ENCODE measurements at places on chromosomes 6 and 20.

- no peak for DNase-seq
These were observed 193.0 kb downstream of the ZFAND3 start for GRCh38 chr6:38012573-38012972.

DNA sequence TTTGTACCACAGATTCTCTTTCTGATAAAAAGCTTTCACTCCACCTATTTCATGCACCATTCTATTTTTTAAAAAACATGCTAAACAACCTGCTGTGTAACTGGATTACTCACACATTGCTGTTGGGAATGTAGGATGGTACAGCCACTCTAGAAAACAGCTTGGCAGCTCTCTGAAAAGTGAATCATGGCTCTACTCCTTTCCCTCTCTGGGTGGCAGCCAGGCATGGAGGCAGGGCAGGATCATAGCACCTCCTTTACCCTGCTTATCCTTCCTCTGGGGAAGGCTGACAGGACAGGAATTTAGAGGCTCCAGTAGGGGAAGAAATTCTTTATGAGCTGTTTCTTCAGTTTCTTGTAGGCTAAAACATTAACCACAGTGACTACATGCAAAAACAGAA lies 6.7 kb upstream of the VNN2 start:
- no peak for DNase-seq

DNA sequence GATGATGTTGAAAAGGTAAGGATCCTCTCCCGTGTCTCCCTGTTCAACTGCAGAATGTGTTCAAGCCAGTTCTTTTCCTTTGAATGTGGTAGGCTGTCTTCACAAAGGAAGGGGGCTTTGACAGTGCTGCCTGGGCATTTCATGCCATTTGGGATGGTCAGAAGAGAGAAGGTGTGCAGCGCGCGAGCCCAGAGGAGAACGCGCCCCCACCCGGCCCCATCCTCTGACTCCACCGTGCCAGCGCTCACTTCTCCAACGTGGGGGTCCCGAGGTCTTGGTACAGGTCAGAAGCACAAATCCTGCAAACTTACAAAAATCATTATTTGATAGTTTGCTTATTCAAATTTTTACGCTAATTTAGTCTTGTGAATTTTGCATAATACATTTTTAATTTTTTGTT lies 14.4 kb downstream of the ENTPD6 start:
- no peak for DNase-seq

- DNase-seq: no peak
These were observed 4.6 kb upstream of the SOX18 start for GRCh38 chr20:64053841-64054661.

DNA sequence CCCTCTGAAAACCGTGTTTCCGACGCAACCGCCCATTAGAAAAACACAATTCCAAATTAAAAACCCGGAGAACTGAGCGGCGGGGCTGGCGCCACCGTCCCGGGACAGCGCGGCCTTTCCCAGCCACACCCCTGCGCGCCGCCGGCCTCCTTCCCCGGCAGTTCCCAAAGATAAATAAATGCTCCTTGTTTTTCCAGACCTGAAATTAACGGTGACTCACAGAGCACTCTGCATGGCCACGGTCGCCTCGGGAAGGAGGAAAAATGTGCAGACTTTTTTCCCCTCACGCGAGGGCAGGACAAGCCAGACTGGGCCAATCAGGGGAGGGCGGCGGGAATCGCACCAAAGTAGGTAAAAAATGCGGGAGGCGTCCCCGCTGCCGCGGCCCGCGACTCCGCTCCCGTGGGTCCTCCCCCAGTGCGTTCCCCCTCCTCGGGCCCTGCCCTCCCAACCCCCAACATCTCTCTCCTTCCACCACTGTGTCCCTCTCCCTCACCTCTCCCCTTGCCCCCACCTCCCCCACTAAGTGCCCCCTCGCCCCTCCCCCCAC lies 828 bp upstream of the DSTN start:
- peak; percentile 49 for DNase-seq

DNA sequence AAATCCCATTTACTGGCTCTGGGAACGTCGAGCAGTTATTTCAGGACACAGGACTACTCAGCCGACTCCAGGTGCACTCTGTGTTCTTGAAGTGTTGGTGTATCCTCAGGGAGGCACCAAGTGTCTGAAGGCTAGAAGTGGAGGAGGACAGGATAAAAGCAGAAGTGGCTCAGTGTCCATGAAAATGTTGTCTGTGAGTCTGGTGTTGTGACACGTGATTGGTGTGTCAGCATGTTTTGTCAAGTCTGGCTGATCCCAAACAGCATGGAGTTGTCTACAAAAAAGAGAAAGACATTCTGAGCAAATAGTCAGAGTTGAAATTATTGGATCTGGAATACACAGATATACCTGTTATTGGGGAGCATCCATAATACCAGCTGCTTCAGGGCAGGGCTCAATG lies 30.3 kb downstream of the SCGN start:
- DNase-seq: no peak

DNA sequence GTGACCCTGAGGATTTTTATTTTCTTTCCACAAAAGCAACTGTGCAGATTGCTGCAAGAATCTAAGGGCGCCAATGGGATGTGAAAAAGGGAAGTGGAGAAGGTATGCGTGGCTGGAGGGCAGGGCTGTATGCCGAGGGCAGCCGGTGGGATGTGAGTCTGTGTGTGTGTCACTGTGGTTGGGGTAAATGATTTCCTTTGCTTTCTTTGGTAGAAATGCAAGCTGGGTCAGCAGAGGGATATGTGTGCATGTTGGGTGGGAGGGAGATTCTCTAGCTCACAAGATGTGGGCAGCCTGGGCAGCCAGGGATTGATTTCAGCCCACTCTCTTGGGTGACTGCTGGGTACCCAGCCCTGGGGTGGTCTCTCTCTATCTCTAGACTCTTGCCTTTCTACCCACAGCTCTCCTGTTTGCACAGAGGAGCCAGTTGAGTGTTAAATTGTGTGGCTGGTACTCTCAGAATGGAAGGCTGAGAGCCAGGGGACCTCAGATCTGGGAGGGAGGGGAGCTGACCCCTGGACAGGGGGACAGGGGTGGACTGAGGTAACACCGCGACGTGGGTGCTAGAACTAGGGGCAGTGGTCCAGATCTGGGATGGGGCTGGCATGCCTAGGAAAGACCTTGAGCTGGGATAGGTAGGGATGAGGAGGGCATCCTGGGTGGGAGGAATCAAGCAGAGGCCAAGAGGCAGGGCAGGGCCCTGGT lies 136.8 kb upstream of the RNF24 start:
- no peak for DNase-seq

GRCh38 chr6:131657222-131657621 lies 20.1 kb downstream of the ENPP3 start:
- DNase-seq: no peak

- no peak for DNase-seq
These were observed at the start of gene KIAA1755 for GRCh38 chr20:38260378-38261053. Gene KIAA1755, minus strand, starts transcription at chr20:38260735. Its CDS starts 235 bp downstream, at chr20:38260500.

GRCh38 chr20:48310305-48310704 lies 517.5 kb downstream of the PREX1 start:
- DNase-seq: no peak

- DNase-seq: no peak
These were observed 4.5 kb downstream of the TMEM14A start for GRCh38 chr6:52675372-52675771.

DNA sequence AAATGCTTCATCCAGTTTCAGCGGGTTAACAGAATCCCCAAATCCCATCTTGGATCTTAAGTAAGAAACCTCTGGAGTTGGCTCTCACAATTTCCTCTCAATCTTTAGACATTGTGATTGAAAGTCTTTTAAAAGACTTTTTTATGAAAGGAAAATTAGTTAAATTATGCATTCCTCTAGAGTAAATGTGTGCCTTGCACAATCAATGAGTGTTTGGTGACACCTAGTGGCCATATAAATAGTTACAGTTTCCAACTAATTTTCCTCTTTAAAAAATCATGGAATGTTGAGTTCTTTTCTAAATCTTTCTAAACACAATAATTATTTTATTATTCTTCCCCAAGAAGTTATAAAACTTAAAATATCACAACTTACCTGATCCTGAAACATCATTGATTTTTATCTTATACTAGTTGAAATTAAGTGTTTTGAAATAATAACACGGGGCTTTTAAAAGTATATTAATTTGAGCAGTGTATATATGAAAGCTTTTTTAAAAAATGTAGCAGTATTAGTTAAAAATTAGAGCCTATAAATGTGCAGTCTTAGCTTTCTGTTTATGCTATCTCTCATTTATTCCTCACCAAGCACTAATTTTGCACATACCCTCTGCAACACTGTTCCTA lies 66.4 kb downstream of the PKHD1 start:
- peak; percentile 18 for DNase-seq
